ENCODE measurements at places on chromosomes 12 and 14. TPM values are rescaled to one million over a fixed set of nuclear protein-coding genes. Genes with fewer than 3 reads are reported as not detected.

- peak; percentile 86 for DNase-seq
Observed at GRCh38 chr12:15688202-15688736, 100.9 kb downstream of the EPS8 start.

DNA sequence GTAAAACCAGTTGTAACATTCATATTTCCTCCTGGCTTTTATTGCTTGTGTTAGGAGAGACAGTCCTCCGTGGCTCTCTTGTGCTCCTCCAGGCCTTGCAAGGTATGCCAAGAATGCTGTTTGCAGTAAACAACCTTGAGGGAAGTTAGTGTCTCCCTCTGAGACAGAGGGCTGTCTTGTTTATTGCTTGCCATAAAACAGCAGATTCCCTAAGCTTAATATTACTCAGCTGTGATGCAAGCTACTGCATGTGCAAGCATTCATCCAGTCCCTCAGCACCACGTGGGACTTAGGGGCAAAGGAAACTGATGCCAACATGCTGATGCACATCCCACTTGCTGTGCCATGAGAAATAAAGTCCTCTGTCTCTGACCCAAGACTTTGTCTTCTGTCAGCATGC is 6.6 kb downstream of the POMT2 start:
- DNase-seq, result no peak

GRCh38 chr12:48986720-48987291 is 8.7 kb downstream of the WNT1 start:
- DNase-seq, result no peak

DNA sequence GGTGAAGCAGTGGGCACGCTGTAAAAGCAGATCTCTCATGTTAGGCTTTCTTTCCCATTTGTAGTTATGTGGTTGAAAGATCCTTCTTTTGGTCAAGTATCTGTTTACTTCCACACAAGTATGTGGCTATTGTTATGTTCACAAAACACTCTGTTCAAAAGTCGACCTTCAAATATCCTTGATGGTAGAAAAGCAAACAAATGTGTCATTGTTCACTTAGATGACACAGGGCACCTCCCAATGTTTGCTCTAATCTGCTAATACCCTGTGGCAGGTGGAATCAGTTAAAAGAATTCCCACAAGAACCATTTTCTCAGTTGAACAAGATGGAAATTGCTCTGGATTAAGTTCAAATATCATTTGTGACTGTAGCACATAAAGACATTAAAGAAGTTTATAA is 43.6 kb upstream of the NAA30 start:
- DNase-seq, result no peak

DNA sequence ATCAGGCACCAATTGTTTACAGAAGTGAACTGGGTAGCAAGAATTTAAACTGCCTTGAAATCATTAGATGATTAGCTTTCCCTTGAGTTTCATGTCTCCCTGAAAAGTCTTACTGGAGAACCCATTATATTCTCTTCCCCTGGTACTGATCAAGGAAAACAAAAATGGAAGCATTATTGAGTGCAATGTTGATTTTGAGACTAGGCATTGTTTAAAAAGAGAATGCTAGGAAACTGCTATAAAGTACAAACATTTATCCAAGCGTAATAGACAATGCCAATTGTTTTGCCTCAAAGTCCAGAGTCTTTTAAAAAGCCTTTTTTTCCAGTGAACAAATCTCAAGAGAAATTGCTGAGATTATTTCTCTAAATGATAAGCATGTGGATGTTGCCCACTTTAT is 197.0 kb downstream of the CCER1 start:
- DNase-seq, result no peak

DNA sequence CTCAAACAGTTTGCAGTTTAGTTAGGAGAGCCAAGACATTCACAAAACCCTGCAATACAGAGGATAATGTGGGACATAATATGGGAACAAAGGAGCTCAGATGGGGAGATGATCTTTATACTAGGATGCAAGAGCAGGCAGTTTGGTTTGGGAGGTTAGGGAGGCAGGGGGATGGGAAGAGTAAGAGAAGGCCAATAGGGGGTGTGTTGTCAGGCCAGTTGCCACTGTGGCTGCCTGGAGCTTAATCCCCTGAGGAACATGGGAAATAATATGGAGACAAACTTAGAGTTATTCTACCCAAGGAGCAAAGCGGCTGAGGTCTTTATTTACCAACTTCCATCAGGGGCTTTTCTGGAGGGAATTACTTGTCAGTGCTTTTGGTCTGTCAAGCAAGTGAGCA is 10.0 kb upstream of the CSRP2 start:
- DNase-seq, result no peak

GRCh38 chr14:26199590-26200370 is 398.1 kb downstream of the NOVA1 start:
- no peak for DNase-seq

DNA sequence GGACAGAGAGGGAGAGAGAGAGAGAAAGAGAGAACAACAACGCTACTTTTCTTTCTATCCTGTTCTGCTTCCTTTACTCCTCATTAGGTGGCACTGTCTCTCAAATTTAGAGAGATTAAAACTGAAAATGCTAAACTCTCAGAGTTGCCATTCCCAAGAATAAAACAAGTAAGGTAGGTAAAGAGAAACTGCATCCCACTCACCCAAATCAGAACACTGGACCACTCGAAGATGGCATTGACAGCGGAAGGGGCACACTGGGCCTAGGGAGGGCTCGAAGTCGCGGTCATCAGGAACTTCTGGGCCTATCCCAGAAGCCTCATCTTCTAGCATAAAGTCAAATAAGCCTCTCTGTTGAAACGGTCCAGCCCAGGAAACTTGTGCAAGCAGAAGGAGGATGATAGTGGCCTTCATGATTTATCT is 4.5 kb downstream of the DCN start:
- no peak for DNase-seq

DNA sequence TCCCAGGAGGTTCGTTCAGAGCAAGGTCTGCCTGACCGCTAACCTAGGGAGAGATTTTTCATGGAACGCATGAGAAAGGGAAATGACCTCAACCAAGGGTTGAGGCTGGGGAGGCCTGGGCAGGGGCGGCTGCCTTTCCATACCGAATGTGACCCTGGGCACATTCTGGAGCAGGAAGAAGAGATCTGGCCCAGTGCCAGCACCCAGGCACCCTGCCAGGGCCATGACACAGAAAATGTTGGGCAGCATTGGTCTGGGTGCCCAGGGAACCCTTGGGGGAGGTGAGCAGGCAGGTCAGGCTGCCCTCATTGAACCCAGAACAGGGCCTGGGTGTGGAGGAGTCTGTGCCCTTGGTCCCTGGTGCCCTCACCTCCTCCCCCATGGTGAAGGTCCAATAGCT is 106.8 kb downstream of the CALM1 start:
- peak; percentile 79 for DNase-seq

GRCh38 chr14:20659813-20660395 is 18.4 kb upstream of the OR6S1 start:
- DNase-seq, result no peak

- no peak for DNase-seq
Observed at GRCh38 chr14:81423504-81423903, 23.4 kb upstream of the STON2 start.

Gene TPPP2
- not detected for total RNA-seq

Gene BRI3BP
- total RNA-seq, result 75.8 TPM

Gene RBP5
- 2.3 TPM for total RNA-seq

Gene KRT72
- not detected for total RNA-seq

Gene OVCH1
- total RNA-seq, result not detected

Gene DIO2
- total RNA-seq, result 0.38 TPM

Gene RNF31
- total RNA-seq, result 103 TPM
